Fibroblast of skin of left quadriceps (primary cell): ENCODE measurements at places on chromosomes 3 and 15.

DNA sequence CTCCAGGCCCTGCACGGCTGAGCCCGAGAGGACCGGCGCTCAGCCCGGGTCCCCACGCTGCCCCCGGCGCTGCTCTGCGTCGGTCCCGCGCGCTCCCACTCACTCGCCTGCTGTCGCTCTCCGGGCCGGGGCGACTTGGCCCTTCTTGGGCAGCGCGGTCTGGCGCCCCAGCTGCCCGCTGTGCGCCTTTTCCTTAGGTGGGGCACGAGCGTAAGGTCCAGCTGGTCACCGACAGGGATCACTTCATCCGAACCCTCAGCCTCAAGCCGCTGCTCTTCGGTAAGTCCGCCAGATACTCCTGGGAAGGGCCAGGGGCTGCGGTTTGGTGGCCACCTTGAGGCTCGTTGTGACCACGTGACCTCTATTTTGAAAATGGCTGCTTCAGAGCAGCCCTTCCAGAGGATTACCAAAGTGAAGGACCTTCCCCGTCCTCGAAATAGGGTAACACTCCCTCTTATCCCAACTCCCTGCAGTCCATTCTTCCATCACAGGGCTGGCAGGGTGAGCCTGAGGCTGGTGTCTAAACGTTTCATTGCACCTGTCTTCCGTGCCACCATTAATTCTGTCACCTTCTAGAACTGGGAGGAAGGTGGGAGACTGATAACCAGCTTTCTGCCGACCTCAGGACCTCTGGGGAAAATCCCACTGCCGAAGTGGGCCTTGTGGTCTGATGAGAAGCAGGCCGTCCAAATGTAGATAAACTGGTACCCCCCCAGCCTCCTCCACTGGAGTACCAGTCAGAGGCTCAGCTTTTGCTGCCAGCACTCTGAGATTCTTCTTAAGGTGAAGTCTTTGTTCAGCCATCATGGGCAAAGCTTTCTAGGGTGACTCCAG lies 812 bp downstream of the P4HTM start:
- DNase-seq = no peak

- no peak for DNase-seq
These were observed 279.1 kb upstream of the TTC14 start for GRCh38 chr3:180322829-180323228.

DNA sequence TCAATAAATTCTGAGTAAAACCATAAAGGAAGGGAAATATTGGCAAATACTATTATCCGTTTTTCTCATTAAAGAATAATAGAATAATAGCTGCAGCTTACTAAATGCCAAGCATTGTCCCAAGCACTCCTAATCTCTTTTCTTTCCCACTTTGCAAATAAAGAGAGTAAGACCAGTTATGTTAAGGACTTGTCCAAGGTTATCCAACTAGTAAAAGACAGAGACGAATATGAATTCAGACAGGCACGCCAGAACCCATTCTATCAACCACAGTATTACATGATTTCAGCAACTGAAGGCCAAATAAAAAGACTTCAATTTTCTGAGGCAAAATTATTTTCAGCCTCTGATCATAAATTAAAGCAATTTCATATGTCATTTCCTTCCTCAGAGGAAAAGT lies 235.5 kb downstream of the STAG1 start:
- DNase-seq = no peak

- no peak for DNase-seq
These were observed 166.9 kb downstream of the MEIS2 start for GRCh38 chr15:36933255-36933990.

GRCh38 chr15:78537266-78537905 lies 2.9 kb upstream of the PSMA4 start:
- DNase-seq = no peak

- DNase-seq = no peak
These were observed 56.7 kb upstream of the LMOD3 start for GRCh38 chr3:69178838-69179739.

GRCh38 chr15:70492240-70493177 lies 270.8 kb downstream of the UACA start:
- peak; percentile 63 for DNase-seq
